ENCODE measurements at places on chromosomes 11 and 22.

- DNase-seq: no peak
Observed at GRCh38 chr11:18310800-18311340, 11.1 kb downstream of the HPS5 start.

- no peak for DNase-seq
Observed at GRCh38 chr22:43292630-43293018, 50.5 kb downstream of the SCUBE1 start.

DNA sequence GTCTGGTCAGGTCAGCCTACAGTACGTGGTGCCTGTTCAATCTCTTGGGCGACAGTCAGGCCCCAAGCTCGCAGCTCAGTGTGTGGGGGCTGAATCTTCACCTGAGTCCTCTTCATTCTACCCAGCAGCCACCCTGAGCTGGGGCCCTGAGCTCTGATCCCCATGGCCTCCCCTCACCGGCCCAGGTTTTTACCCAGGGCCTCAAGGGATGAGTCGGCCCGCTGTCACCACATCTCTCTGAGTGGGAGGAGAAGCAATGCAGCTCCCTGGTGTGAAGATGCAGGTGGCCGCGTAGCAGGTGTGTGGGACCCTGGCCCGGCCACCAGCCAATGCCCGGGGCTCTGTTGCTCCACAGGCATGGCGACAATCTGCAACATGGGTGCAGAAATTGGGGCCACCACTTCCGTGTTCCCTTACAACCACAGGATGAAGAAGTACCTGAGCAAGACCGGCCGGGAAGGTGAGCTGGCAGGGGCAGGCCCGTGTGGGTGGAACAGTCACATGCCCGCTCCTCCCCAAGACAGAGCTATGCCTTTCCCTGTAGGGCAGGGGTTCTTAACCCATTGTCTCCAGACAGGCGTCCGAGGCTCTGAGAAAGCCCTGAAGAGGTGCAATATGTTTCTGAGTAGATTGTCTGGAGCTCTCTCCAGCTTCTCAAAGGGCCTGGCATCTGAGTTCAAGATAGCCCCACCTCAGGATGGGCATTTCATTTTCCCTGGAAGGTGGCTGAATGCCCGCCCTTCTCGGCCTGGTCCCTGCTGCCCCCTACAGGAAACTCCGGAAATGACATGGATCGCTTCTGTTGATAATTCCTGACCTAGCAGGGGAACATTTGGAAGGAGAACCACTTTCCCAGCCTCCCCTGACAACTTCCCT lies 26.9 kb downstream of the POLR3H start:
- peak; percentile 81 for DNase-seq

GRCh38 chr22:35192129-35192918 lies 65.0 kb upstream of the HMGXB4 start:
- DNase-seq: no peak

DNA sequence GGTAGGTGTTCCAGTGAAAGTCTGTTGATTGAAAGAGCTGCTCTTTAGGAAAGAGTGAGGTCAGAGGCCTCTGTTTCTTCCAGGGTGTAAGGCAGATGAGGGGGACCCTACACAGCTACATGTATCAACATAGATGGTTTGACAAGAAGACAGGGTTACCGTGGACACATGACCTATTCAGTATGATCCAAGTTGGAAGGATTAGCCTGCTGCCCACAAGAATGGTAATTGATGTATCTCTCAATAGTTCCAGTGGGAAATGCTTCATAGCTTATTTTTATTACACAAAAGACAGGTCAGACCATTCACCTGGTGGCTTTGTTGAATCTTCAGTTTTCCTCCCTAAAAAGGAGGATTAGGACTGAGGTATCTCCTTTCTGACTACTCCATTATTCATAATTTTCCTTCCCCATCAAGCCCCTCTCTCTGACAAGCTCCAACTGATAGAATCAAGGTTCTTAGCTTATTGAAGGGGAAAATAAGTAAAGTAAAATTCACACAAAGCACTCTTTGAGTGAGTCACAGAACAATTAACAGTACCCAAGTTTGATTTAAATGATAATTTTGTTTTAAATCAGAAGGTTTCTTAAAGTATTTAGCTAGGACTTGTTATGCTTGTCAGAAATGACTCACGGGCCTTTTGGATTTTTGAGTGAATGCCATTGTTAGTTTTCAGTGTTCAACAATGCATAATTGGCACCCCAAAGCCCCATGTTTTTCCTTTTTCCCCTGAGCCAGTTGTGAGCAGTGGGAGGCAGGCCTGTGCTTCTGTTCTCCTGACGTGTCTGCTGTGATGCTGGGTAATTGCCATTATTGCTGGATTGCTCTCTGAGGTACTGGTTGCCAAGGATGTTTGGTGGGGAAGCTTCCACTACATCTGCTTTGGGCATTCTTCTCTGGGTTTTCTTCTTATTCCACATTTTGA lies 373.2 kb downstream of the DDX10 start:
- DNase-seq: no peak

DNA sequence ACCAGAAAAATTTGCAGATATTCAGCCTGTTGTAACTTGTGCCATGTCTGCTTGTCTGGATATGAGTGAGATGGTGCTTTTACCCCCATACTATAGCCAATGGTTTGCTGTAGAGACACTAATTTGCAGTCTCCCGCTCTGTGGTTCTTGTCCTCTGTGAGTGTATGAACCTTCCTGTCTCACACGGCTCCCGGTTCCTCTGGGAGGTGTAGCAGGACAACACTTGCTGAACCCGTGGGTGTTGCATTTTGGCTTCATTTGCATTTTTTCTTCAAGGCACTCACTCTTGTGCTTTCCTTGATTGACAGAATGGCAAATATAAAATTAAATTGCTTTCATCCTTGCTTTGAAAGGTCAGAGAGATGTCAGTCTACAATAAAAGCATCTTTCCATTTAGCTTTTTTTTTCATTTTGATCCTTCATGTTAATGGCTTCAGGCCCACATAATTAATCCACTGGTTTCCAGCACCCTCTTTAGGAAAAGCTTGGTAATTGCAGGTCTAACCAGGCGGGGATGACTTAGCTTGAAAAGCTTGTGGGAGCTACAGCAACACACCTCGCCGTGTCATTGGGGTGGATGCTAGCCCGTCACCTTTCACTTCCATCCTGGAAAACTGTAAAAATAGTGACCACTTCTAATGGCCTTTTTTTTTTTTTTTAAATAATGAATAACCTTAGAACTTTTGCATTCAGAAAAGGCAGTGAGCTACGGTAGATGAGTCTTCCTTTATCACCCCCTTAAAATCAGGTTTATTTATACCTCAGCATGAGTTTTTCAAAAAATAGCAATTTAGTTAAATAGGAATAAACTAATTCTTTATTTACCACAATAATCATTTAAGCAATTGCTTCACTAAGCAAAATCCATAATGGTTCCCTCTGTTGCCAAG lies 27.4 kb upstream of the ST14 start:
- no peak for DNase-seq

GRCh38 chr11:13297917-13298356 lies 20.3 kb downstream of the BMAL1 start:
- no peak for DNase-seq

GRCh38 chr11:62069986-62070919 lies 53.6 kb upstream of the INCENP start:
- no peak for DNase-seq

DNA sequence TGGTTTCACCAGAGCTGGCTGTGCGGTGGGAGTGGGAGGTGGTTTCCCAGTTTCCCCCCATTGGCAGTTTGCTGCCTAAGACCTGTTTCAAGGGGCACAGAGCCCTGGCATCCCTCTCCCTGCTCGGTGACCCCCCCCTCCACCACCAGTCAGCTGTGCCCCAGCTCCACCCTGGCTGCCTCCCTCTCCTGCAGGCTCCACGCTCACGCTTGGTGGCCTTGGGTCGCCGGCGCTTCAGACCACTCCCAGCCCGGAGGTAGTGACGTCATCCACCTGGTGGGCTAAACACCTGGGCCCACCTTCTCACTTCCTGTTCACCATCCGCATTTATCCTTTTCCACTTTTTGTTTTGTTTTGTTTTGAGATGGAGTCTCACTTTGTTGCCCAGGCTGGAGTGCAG lies 7.8 kb downstream of the GAL start:
- DNase-seq: no peak

- DNase-seq: no peak
Observed at GRCh38 chr22:39205344-39206021, 39.3 kb downstream of the PDGFB start.

DNA sequence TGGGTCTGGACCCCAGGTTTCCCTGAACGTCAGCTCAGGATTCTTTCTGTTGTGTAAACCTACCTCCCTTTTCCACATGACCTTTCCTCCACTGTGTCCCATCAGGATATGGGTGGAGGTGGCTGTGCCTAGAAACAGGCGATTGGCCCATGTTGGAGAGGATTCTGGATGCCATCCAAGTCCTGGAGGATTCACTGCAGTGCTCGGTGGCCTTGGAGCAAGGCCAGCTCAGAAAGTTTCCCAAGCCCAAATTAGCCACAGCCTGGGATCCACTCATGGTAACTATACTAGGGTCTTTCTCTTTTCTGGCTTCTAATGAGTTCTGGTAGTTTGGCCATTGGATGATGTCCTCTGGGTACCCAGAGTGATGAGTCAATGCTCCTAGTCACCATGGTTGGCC lies 141.6 kb downstream of the SNX19 start:
- no peak for DNase-seq

DNA sequence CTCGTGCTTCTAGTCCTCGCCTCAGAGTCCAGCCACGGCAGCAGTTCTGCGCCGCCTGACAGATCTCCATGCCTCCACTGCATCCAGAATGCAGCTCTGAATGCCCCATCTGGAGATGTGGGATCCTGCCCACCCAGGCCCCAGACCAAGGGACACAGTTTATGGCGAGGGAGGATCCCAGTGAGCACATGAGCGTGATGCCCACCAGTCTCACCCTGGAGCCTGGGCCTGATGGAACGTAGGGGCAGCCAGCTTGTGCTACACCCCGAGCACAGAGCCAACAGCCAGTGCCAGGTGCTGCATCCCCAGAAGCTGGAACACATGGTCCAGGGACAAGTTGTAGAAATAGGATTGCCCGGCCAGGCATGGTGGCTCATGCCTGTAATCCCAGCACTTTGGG lies 10.4 kb downstream of the IGLL1 start:
- DNase-seq: no peak

GRCh38 chr22:41873391-41873790 lies 40.5 kb downstream of the SREBF2 start:
- no peak for DNase-seq

GRCh38 chr11:7974668-7975067 lies 9.4 kb upstream of the NLRP10 start:
- no peak for DNase-seq

DNA sequence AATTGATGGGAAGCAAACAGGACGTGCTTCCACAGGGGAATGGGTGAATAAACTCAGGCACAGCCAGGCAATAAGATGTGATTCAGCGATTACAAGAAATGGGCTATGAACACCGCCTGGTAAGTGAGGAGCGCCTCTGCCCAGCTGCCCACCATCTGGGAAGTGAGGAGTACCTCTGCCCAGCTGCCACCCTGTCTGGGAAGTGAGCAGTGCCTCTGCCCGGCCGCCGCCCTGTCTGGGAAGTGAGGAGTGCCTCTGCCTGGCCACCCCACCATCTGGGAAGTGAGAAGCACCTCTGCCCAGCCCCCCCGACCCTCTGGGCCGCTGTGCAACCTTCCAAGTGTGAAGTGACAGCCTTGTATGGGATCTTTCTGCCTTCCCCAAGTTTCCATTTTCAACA lies 73.2 kb upstream of the PRR5 start:
- DNase-seq: no peak

DNA sequence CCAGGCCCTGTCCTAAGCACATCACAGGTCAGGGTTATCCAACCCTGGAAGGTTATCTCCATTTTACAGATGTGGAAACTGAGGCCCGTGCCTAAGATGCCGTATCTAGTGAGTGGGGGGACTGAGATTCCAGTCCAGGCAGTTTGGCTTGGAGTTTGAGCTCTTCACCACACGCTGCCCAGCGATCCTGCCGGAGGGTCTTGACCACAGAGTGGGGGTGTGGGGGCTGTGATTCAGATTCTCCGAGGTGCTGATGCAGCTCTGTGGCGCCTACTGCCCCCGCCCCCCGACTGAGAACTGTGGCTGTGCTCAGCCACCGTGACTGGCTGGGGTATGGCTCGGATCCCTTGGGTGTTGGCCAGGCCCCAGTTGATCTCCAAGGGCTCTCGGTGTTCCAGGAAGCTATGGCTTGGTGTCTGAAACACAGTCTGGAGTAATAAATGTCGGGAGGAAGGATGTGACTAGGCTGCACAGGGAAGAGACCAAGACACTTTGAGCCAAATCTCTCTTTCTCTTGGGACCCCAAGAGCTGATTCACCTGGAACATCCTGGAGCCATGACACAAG lies 60.6 kb upstream of the RASD2 start:
- peak; percentile 63 for DNase-seq

GRCh38 chr11:8033305-8034105 lies 46.4 kb downstream of the EIF3F start:
- DNase-seq: peak; percentile 85

GRCh38 chr22:46393873-46394272 lies 58.4 kb downstream of the TRMU start:
- DNase-seq: no peak

DNA sequence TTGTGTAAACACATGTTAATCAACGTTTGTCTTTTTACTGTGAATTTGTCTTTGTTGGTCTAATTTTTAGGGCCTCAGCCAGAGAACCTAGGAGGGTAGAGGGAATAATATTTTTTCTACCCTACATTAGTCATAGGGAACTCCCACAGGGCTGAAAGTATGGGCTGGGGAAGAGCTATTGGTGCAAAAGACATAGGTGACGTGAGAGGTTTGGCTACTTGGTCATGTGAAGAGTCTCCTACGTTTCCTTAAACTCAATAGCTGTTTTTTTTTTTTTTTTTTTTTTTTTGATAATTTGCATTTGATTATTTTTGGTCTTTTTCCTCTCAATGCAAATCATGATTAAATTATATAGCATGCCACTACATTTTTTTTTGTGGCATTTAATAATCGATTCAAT lies 15.9 kb upstream of the MMP7 start:
- no peak for DNase-seq
